ENCODE measurements at places on chromosomes 3 and 15.

DNA sequence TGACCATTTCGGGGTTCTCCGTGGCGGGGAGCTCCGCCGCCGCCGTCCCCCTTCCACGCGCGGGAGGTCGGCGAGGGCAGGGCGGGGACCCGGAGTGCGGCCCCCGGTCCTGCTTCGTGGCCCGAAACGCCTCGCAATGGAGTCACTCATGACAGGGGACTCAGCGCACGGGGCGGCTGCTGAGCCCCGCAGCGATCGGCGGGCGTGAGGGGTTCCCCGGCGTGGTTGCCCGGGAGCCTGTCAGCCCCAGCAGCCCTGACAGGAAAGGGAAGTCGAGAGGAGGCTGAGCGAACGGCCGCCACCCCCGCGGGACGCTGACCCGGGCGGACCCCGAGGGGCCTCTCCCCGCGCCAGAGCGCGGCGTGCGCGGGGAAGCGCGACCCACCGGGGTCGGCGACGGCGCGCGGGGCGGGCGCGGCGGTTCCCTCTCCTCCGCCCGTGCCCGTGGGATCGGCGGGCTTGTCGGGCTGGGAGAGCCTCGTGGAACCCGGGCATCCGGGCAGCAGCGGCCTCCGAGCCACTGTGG, 564 bp upstream of the PIGZ start:
- peak; percentile 53 for DNase-seq

DNA sequence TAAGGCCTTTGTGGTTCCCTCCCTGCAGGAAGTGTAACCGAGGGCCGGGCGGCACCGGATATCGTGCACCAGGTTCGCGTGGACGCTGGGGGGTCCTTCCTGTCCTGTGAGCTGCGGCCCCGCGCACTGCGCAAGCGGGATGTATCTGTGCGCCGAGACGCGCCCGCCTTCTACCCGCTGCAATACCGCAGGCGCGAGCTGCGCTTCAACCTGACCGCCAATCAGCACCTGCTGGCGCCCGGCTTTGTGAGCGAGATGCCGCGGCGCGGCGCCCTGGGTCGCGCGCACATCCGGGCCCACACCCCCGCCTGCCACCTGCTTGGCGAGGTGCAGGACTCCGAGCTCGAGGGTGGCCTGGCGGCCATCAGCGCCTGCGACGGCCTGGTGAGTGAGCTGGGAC, 35.9 kb downstream of the SAXO2 start:
- peak; percentile 20 for DNase-seq

- no peak for DNase-seq
Measured at GRCh38 chr15:48855501-48856440, 22.2 kb upstream of the EID1 start.

DNA sequence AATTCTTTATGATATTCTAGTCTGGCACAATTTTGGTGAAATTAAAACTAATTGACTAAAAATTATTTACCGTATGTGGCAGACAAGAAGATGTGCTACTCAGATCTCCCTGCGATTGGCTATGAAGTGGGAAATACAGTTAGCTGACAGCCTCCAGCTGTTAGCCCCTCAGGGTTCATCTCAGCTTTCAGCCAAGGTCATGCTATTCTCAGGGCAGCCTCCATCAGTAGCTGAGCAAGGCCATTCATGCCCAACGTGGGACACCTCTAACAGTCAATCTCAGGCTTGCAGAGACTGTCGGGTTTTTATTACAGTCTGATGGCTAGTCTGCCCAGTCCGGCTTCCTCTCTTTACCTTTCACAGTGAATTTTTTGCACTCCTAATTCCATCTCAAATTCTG, 6.7 kb downstream of the PARP9 start:
- DNase-seq: no peak

- DNase-seq: no peak
Measured at GRCh38 chr15:57861034-57861638, 154.6 kb downstream of the POLR2M start.

- no peak for DNase-seq
Measured at GRCh38 chr3:62159709-62160092, 213.6 kb downstream of the FEZF2 start.

- no peak for DNase-seq
Measured at GRCh38 chr3:174812172-174812862, 46.8 kb upstream of the NAALADL2 start.

DNA sequence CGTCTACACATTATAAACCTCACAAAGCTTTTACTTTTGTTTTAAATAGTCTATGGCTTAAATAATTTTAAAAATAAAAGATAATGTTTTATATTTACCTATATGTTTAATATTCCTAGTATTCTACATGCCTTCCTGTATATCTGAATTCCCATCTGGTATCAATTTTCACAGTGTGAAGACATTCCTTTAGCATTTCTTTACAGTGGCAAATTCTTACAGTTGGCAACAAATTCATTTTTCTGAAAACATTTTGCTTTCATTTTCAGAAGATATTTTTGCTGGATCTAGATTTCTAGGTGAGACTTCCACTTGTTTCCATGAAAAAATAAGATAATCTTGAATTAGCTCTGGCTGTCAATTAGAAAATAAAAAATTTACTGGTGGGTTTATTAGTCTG, 471.4 kb upstream of the NAALADL2 start:
- DNase-seq: no peak

DNA sequence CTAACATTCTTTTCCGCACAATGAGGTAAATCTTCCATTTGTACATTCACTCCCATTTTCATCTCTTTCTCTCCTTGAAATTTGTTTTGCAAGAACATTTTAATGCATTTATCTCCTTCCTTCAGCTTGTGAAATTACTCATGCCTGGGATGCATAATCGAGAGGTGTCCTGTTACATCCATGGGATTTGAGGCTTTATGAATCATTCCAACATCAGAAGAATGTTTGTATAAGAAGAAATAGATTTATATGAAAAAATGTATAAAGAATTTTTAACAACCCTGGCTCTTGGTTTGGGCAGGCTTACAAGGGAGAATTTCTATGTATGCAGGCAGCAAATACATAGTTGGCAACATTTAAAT, 93.2 kb upstream of the MBNL1 start:
- no peak for DNase-seq

DNA sequence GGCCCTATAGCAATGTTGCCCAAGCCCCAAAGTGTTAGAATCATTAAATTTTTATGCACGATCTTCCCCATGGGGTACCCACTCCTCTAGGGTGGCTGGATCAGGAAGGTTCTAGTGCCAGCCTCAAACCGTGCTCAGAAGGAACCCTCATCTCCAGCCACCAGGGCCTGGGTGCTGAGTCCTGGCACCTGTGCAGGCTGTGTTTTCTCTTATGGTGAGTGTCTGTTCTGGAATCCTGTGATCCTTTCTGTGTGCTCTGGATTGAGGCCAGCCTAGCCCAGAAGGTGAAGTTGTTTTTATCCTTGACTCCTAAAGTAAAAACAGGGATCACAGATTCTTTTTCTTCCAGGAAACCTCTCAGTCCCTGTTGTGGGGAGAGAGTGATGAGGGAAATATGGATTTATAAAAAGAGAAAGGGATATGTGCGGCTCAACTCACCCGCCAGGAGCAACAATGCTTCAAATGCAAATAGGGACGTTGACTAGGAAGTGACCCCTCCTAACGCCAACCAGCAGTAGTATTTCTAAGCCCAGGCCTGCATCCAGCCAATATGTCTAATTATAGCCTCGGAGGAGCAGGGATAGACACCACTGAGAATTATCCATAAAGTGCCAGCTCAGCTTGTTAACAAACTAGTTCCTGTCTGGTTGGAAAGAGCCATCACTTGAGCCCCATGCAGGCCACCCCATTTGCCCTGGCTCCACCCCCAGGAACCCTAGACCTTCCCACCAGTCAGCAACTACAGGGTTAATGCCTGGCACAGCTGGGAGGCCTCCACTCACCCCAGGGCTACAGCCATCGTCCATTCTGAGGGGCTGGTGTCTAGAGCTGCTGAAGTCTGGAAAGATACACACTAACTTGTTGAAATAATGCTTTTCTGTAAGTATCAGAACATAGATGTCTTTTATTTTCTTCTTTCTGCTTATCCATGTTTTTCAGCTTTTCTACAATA, 513.5 kb upstream of the PROK2 start:
- no peak for DNase-seq

- no peak for DNase-seq
Measured at GRCh38 chr15:40252141-40252437, 13.2 kb downstream of the PAK6 start.

- no peak for DNase-seq
Measured at GRCh38 chr3:16050641-16051467, 123.6 kb upstream of the GALNT15 start.

DNA sequence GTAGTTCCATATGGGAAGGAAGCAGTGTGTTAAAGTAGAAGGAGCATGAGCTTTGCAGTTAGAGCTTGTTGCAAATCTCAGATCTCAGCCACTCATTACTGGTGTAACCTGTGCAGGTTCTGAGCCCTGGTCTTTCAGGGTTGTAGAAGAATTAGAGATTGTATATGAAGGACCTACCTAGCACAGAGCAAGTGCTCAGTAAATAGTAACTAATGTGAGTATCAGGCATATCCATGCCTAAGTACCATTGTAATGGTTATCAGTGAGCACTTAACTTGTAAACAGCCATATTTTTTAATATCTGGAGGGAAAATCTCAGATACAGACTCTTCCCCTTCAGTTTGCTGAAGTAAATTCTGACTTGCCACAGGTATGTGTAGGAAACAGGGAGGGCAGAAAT, 59.3 kb downstream of the MAP6D1 start:
- no peak for DNase-seq
